ENCODE measurements at places on chromosomes 1 and 21.
A peak's percentile ranks its signal among the peaks of the same experiment; 100 is the strongest.

GRCh38 chr1:53460211-53460634 lies 1.0 kb downstream of the DMRTB1 start:
- DNase-seq, result no peak

GRCh38 chr1:211183747-211184313 lies 49.9 kb upstream of the KCNH1 start:
- no peak for DNase-seq

GRCh38 chr21:15001857-15002606 lies 62.8 kb downstream of the NRIP1 start:
- DNase-seq, result no peak

- DNase-seq, result peak; percentile 60
Observed at GRCh38 chr1:100794748-100795645, 75.5 kb downstream of the VCAM1 start.

GRCh38 chr1:26951821-26952497 lies 8.3 kb downstream of the KDF1 start:
- DNase-seq, result no peak

GRCh38 chr1:50421366-50421748 lies 1.9 kb downstream of the DMRTA2 start:
- no peak for DNase-seq

GRCh38 chr1:169312084-169312954 lies 55.3 kb downstream of the NME7 start:
- peak; percentile 95 for DNase-seq

DNA sequence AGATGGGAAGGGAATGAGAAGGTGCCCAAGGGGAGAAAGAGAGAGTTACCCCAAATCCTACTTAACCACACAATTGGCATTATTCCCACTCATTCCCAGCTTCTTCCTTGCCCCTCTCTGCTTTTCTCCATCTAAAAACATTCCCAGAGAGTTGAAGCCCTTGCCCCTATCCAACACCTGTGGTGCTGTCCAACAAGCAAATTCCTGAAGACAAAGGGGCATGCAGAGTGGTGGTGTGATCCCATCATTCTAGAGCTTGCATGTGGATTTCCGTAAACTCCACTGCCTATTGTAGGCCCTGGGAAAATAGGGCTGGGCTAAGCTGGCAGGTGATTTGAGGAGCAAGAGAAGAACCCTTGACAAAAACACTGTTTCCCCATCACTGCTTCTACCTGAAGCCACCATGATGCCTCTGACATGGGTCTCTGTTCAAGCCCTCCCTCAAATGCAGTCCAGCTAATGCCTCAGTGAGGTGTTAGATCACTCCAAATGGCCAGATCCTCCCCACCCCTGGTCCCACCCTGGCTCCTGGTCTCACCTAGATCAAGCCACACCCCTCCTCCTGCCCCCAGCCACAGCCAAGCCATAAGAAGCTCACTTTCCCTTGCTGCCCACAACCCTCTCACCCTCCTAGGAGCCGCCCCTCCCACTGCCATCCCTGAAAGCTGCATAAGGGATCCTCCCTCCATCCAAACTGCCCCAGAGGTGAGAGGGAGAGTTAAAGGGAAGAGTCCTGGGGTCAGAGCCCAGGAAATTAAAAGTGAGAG lies 29.5 kb downstream of the SYT2 start:
- no peak for DNase-seq

- DNase-seq, result peak; percentile 44
Observed at GRCh38 chr21:26079366-26079765, 91.2 kb downstream of the APP start.
